Osteocyte (in vitro differentiated cells): ENCODE measurements at places on chromosomes 2 and 18. TPM values are rescaled to one million over a fixed set of nuclear protein-coding genes. Genes with fewer than 3 reads are reported as not detected.

PRSS56 gene
- total RNA-seq: not detected in 2 replicates

ASXL3 gene
- total RNA-seq: 7.2 and 10.1 TPM in 2 replicates

ANKRD29 gene
- total RNA-seq: not detected in 2 replicates

PLCD4 gene
- 16.7 and 24.7 TPM in 2 replicates for total RNA-seq

GDF7 gene
- 9.0 and 10.1 TPM in 2 replicates for total RNA-seq

STARD6 gene
- total RNA-seq: not detected in 2 replicates

NT5C1B gene
- total RNA-seq: not detected in 2 replicates

DNA sequence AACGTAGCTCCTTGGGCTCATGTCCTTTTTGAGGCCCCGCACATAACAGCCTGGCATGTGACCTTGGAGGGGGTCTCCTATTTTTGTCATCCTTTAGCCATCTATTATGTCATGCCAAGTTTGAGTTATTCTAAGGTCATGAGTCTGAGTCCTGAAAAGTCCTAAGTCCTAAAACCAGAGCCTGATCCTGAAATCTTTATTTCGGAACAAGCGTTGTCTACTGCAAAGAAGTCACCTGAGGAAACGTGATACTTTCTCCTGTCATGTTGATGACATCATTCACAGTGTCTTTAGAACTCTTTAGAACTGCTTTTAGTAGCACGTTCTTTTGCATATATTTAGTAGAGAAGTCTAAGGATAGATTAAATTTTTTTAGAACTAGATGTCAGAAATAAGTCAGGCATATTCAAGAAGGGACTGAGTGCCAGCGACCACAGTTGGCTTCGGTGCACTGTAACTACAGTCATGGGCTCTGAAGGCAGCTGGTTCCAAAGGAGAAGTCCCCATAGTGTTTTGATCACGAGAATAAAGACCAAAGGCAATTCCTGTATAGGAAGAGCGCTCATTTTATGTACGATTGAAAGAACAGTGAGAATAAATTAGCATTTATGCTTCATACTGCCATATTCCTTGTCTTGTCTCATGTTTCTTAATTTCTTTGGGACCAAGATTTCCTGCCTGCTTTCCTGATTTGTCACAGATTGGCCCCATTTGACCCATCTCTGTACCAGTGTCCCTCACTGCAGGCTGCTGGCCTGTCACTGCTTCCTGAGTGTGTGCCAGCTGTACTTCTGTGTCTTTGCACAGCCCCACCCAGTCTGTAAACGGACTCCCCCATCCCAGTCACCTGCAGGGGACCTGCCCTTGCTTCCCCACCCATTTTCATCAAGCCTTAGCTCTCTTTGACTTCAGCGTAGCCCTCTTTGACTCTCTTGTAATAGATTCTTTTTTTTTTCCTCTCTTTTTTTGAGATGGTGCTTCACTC, 75.8 kb downstream of the ASAP2 start:
- peaks cover 72% of the 10 kb centered on the region for H3K4me1 ChIP-seq
- no peaks in the 10 kb centered on the region for H3K27me3 ChIP-seq
- no peak for DNase-seq
- H3K27ac ChIP-seq: peak overlapping the region; percentile 44
- H3K36me3 ChIP-seq: peaks cover 18% of the 10 kb centered on the region

DNA sequence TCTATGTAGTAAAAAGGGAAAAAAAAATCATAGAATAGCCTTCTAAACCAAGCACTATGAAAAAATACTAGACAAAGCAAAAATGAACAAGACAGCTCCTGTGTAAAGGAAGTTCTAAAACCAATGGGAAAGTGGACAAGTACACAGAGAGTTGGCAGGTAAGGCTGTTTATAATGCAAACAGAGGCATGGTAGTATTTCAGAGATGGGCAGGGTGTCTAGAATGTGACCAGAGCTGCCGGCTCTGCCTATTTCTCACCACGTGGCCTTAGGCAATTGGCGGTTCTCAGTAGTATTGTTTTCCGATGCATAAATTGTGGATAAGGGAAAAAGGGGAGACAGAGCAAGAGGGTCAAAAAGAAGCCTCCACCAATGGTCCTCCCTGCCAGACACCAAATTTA, 173.6 kb downstream of the ANKRD30B start:
- no peak overlapping the region for H3K27ac ChIP-seq
- H3K27me3 ChIP-seq: no peaks in the 10 kb centered on the region
- H3K4me3 ChIP-seq: no peak overlapping the region
- no peak for DNase-seq
- H3K36me3 ChIP-seq: no peaks in the 10 kb centered on the region

DNA sequence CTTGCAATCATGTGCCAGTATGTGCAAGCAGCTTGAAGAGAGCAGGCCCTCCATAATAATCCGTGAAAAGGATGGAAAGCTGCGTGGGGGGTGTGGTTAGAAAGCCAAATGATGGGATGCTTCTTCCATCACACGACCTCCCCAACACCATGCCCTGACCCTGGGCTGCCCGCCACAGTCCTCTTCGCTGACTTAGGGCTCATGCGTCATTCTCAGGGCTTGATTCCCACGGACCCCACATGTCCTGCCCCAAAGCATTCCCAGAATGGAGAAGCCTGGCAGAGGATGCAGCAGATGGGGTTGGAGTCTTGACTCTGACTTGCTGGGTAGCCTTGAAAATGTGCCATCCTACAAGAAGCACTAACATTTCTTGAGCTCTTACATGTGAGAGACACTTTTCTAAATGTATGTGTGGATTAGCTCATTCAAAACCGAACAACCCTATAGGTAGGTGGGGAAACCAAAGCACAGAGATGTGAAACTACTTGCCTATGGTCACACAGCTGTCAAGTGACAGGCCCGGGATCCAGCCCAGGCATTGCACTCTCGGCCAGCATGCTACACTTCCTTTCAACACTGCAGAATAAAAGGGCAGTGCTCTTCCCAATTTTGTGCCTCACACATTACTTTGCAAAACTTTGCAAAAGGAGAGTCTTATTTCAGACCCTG, 3.7 kb downstream of the TNS1 start:
- peak overlapping the region; percentile 14 for H3K4me3 ChIP-seq
- H3K27ac ChIP-seq: peak overlapping the region; percentile 1
- DNase-seq: no peak
- no peaks in the 10 kb centered on the region for H3K36me3 ChIP-seq

DNA sequence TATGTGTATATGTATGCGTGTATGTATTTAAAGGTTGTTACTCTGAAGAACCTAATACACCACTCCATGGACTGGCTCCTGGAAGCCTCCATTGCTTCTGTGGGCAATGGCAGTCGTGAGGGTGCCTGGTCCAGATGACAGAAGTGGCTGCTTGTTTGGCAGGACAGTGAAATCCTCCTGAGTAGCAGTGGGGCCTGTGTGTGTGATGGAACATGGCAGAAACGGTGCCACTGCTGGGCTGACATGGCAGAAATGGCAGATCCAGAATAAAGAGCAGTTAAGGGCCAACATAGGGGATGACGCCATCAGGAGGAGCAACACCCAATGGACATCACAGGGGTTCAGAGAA, 6.1 kb upstream of the CPLX4 start:
- peaks cover 11% of the 10 kb centered on the region for H3K27me3 ChIP-seq
- no peak for DNase-seq
- no peak overlapping the region for H3K27ac ChIP-seq
- H3K36me3 ChIP-seq: peaks cover 42% of the 10 kb centered on the region

GRCh38 chr18:74817576-74817975, 219.9 kb downstream of the ZNF407 start:
- DNase-seq: no peak
- no peak overlapping the region for H3K27ac ChIP-seq
- H3K36me3 ChIP-seq: no peaks in the 10 kb centered on the region
- H3K4me1 ChIP-seq: no peaks in the 10 kb centered on the region
- no peaks in the 10 kb centered on the region for H3K27me3 ChIP-seq

- H3K27ac ChIP-seq: no peak overlapping the region
- no peaks in the 10 kb centered on the region for H3K27me3 ChIP-seq
- no peaks in the 10 kb centered on the region for H3K36me3 ChIP-seq
- DNase-seq: no peak
Observed at GRCh38 chr2:100248044-100248330, 74.3 kb downstream of the LONRF2 start.

GRCh38 chr2:240981871-240982800, 16.3 kb upstream of the SNED1 start:
- H3K27me3 ChIP-seq: peaks cover 25% of the 10 kb centered on the region
- no peak overlapping the region for H3K4me3 ChIP-seq
- no peaks in the 10 kb centered on the region for H3K36me3 ChIP-seq
- H3K27ac ChIP-seq: no peak overlapping the region

DNA sequence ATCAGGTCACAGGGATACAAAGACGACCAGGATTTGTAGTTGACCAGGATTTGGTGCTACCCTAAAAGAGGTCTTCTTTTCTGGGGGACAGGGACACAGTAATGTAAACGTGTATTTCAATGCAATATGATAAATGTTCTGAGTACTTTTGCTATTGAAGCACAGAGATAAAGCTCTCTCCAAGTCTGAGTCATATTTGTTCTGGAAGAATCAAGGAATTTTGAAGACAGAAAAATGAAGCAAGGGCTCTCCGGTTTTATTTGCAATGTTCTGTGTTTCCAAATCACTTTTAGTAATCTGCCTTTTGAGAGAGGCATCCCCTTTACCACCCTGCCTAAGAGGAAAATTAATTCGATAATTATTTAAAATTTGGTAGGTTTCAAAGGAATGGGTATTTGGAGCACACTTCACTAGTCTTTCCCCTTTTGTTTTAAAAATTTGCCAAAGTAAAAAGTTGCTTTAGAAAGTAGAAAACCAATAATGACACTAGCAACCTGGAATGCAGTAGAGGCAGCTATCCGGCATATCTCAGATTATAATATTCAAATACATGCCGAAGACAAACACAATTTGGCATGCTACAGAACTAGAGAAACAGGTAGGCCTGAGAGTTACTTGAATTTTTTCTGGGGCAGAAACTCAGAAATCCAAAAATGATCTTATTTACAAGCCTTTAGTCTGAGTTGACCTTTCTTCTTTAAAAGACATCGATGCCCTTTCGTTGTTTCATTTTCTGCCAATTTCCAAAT, 82.7 kb downstream of the MREG start:
- no peak for DNase-seq
- H3K27me3 ChIP-seq: no peaks in the 10 kb centered on the region
- H3K27ac ChIP-seq: peak overlapping the region; percentile 63
- H3K4me3 ChIP-seq: no peak overlapping the region

- H3K27ac ChIP-seq: peak overlapping the region; percentile 40
- H3K36me3 ChIP-seq: no peaks in the 10 kb centered on the region
- DNase-seq: peak; percentile 64
- H3K4me3 ChIP-seq: no peak overlapping the region
- peaks cover 24% of the 10 kb centered on the region for H3K4me1 ChIP-seq
- peaks cover 2% of the 10 kb centered on the region for H3K27me3 ChIP-seq
Observed at GRCh38 chr2:42791606-42792005, 777 bp downstream of the HAAO start.

GRCh38 chr2:60862642-60863041, 18.7 kb upstream of the REL start:
- no peaks in the 10 kb centered on the region for H3K36me3 ChIP-seq
- no peak for DNase-seq
- no peak overlapping the region for H3K27ac ChIP-seq
- no peak overlapping the region for H3K4me3 ChIP-seq

- H3K4me1 ChIP-seq: peaks cover 20% of the 10 kb centered on the region
- no peaks in the 10 kb centered on the region for H3K36me3 ChIP-seq
- no peak overlapping the region for H3K27ac ChIP-seq
Observed at GRCh38 chr2:60486067-60486466, 67.4 kb downstream of the BCL11A start.

DNA sequence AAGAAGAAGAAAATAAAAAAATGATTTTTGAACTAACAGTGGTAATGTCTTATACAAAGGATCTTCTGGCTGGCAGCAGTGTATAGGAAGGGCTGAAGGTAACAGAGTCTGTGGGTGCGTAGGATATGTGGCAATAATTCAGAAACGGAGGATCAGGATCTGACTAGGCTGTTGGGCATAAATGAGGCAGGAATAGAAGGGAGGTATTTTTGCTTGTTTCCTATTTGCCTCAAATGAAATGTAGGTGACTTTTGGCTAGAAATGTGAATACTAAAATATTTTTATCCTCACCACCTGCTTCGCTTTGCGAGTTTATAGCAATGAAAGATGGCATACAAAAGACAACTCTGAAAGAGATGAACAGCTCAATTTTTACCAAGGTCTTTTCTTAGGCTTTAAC, 1086.1 kb upstream of the CELF4 start:
- no peak for DNase-seq
- H3K36me3 ChIP-seq: no peaks in the 10 kb centered on the region

GRCh38 chr18:5537860-5538259, 5.9 kb downstream of the EPB41L3 start:
- no peak overlapping the region for H3K4me3 ChIP-seq
- peaks cover 10% of the 10 kb centered on the region for H3K4me1 ChIP-seq
- DNase-seq: no peak
- H3K27me3 ChIP-seq: peaks cover 3% of the 10 kb centered on the region
- H3K27ac ChIP-seq: no peak overlapping the region

DNA sequence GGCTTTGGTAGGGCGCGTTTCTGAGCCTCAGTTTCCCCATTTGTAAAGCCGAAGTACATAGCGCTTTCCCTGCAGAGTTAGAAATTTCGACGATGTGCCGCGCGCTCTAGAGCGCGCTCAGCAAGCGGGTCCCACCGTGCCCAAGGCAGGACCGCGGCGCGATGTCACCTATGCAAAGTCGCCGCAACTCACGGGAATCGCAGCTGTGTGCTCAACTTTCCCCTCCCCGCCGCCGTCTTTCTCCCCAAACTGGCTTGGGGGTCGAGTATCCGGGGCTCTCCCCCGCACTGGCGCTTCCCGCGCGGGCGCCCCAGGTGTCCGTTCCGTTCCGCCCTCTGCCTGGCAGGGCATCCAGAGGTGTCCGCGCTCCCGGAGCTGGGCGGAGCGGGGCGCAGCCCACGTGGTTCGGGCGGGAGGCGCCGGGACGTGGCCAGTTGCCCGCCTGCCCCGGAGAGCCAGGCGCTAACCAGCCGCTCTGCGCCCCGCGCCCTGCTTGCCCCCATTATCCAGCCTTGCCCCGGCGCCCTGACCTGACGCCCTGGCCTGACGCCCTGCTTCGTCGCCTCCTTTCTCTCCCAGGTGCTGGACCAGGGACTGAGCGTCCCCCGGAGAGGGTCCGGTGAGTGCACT, at the start of gene MLPH:
Gene MLPH (plus strand): TSS at position 433 of the 630 bp plus-strand sequence. CDS start 6,176 bp downstream, outside the sequence.
- DNase-seq: no peak
- no peaks in the 10 kb centered on the region for H3K27me3 ChIP-seq
- peaks cover 2% of the 10 kb centered on the region for H3K36me3 ChIP-seq
- peak within 1 kb of the TSS; percentile 81 for H3K4me3 ChIP-seq

DNA sequence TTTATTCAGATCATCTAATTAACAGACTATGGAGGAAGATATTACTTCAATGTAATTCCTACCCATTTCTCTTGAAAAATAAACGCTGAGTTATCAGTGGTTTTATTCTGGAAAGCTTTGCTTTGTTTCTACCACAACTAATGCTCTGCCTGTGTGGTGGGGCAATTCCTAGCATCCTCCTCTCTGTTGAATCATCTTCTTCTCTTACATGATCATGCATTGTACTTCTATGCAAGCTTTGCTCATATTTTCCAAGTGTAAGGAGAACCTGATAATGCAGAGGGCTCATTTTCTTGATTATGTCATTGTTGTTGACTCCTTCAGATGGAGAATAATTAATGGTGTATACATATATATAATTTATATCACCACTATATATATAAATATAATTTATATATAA, 46.7 kb downstream of the CCDC195 start:
- H3K4me3 ChIP-seq: no peak overlapping the region
- H3K27me3 ChIP-seq: no peaks in the 10 kb centered on the region
- no peak overlapping the region for H3K27ac ChIP-seq
- no peaks in the 10 kb centered on the region for H3K36me3 ChIP-seq

- no peak overlapping the region for H3K4me3 ChIP-seq
- H3K4me1 ChIP-seq: no peaks in the 10 kb centered on the region
- H3K27me3 ChIP-seq: peaks cover 6% of the 10 kb centered on the region
- H3K36me3 ChIP-seq: no peaks in the 10 kb centered on the region
Observed at GRCh38 chr2:147083664-147084063, 761.2 kb upstream of the ACVR2A start.
